ENCODE measurements at places on chromosomes 3 and 15.

- DNase-seq: no peak
Measured at GRCh38 chr15:84714821-84715220, 1.1 kb downstream of the SEC11A start.

- DNase-seq: no peak
Measured at GRCh38 chr15:93771196-93772030, 459.9 kb upstream of the MCTP2 start.

DNA sequence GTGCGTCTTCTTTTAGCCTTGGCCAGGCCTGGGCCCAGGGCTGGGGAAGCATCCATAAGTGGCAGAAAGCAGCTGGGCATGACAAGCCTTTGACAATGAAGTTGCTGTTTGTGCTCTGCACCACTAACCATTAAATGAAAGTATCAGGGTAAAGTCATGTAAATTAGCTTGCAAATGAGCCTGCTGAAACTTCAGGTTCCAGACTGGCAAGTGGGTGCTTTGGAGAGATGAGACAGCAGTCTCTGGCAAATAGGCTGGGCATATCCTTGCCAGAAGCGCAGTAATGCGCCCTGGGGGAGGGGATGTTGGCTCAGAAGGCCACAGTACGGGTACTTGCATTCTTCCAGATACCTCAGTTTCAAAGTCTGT, 40.7 kb downstream of the RAB6B start:
- no peak for DNase-seq

DNA sequence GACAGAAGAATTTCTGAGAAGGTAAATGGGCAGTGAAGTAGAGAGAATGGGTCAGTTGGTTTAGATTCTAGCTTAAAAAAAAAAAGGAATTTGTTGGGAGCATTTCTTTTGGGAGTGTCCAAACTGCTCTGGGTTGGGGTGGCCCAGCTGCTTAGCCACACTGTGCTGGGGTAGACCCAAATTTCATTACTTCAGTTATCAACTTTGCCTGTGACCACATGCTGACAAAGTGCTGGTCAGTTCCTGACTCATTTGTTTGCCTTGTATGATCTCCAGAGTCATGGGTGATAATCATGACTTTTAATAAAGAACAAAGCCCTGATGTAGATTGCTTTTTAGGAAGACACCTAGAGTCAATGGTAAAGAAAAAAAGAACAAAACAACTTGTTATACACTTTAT, 121.5 kb upstream of the FGF7 start:
- DNase-seq: no peak

GRCh38 chr3:106860182-106860581, 517.1 kb upstream of the CCDC54 start:
- no peak for DNase-seq

GRCh38 chr3:46266598-46266997, 24.3 kb downstream of the CCR3 start:
- no peak for DNase-seq

GRCh38 chr15:64542091-64542490, 81.7 kb downstream of the ZNF609 start:
- DNase-seq: no peak

DNA sequence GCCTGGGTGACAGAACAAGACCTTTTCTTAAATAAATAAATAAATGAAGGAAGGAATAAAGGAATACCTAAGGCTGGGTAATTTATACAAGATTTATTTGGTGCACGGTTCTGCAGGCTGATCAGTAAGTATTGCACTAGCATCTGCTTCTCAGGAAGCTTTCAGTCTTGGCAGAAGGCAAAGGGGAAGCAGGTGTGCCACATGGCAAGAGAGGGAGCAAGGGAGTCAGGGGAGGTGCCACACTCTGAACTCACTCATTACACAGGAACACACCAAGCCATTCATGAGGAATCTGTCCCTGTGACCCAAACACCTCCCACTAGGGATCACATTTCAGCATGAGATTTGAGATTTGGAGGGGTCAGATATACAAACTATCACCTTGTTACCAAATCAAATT, 56.4 kb downstream of the PRKCI start:
- no peak for DNase-seq

GRCh38 chr3:5001135-5001534, 21.9 kb downstream of the BHLHE40 start:
- DNase-seq: no peak

GRCh38 chr3:180306691-180307090, 270.0 kb upstream of the PEX5L start:
- DNase-seq: no peak

DNA sequence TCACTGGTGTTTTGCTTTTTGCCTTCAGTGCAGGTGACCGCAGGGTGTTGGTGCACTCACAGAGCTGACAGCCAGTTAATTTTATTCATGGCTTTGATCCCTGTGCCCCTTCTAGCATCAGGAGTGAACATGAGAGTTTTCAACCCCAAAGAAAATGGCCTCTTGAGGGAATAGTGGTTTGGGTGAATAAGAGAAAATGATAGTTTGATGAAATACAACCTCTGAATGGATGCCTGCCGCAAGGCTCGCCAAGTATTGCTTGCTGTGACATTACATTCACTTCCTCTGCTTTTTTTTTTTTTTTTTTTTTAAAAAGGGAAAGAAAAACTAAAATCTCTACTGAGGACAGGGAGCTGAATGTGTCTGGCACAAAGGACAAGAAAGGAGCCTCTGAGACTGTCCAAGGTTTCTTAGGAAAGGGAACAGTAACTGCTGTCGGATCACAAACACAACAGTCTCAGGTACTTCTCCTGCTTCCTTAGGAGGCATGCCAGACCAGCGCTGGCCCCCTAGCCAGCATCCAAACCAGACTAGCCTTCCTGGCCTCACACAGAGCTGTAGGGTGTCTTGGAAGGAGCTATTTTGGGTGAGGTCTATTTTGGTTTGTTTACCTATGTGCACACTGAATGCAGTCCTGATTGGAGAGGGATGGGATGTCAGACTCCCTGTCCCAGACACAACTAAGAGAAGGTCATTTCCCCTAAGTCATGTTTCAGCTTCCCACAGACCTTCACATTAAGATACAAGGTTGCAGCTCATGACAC, 29.0 kb downstream of the CCDC80 start:
- DNase-seq: no peak

DNA sequence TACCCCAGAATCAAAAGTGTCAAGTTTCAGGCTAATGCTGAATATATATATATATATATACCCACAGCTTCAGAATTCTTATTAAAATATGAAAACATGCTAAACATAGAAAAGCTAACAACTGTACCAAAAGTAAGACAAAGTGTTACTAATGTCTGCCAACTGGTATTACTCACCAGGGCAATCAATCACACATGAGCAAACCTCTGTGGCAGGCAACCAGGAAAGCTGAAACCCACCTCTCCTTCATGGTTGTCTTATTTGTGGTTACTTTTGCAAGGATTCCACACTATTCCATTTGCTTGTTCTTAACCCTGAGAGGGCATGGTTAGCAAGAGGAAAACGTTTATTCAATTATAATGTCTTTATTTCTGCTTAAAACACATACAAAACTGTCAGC, 512.3 kb upstream of the MDFIC2 start:
- no peak for DNase-seq

DNA sequence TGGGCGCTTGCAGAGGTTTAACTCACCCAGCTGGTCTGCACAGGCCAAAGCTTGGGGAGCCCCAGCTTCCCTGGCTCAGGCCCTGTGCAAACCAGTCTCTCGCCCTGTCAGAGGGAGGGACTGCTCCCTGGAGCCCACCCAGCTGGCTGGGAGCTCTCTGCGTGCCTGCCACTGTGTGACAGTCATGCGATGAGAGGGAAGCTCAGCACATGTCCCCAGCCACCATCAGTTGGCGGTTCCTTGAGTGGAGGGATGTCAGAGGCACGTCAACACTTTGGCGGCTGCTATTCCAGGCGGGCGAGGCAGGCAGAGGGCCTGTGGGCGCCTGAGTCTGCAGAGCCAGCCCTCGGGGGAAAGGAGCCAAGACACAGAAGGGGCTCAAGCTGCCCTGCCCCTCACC, 324.6 kb downstream of the UACA start:
- DNase-seq: no peak

DNA sequence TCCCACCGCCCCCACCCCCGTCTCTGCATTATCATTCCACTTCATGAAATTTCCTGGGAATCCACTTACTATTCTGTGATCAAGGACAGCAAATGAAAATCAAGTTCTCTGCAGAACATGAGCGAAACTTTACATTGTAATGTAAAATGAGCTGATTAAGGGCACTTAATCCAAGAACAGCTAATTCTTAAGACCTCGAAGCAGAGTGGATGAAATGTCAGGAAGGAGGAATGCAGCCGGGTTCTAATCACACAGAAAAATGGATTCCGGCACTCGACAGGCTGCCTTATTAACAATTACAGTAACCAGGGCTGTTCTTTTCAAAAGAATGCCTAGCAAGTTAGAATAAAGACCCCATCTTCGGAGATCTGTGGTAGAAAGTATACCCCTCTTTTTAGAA, 57.5 kb downstream of the RFTN1 start:
- DNase-seq: no peak

- DNase-seq: no peak
Measured at GRCh38 chr3:14602006-14602803, 49.4 kb upstream of the CCDC174 start.

Measured in CD4-positive, alpha-beta T cell treated with Interleukin-6 for 4 hours (primary cell).